ENCODE measurements at places on chromosomes 13 and 19.

DNA sequence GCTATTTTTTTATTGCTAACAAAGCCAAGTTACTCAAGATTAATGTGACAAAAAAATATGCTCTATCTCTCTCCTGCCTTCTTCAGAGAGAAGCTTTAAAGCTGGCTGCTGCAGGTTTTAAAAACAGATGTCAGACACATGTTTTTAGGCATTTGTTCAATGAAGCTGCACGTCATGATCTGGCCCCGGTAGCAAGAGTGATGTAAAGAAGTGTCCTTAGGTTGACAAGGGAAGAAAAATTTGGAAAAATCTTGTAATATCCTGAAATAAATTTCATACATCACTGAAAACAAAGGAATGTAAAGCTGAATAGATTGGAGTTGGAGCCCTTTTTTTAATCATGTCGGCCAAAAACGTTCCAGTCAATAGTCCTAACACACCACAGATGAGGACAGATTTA is 531.4 kb upstream of the NBEA start:
- no peak for DNase-seq
- H3K4me1 ChIP-seq: no peaks in the 10 kb centered on the region
- H3K4me3 ChIP-seq: no peak overlapping the region
- H3K27ac ChIP-seq: no peak overlapping the region
- H3K27me3 ChIP-seq: no peaks in the 10 kb centered on the region

GRCh38 chr19:17128403-17128802 is 52.8 kb downstream of the MYO9B start:
- no peak for DNase-seq
- H3K4me1 ChIP-seq: peaks cover 41% of the 10 kb centered on the region
- H3K4me3 ChIP-seq: no peak overlapping the region
- no peak overlapping the region for H3K27ac ChIP-seq
- H3K36me3 ChIP-seq: no peaks in the 10 kb centered on the region
- no peaks in the 10 kb centered on the region for H3K27me3 ChIP-seq

DNA sequence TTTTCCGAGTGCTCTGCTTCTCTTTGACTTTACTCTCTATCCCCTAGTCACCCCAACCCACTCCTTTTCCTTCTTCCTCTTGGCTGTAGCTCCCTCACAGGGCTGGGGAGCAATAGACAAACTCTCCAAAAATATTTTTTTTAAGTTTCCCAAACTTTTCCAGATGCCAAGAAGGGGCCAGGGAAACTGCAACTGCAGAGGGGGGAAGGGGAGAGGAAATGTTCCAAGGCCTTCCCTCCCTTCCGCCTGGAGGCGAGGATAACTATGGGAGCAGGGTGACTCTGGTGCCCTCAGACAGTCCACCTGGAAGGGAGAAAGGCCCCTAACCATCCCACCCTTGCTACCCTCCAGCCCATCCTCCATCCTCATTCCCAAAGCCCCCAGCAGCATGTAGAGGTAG is 49.4 kb downstream of the LYL1 start:
- H3K4me3 ChIP-seq: no peak overlapping the region
- H3K4me1 ChIP-seq: no peaks in the 10 kb centered on the region
- H3K27me3 ChIP-seq: no peaks in the 10 kb centered on the region
- H3K27ac ChIP-seq: no peak overlapping the region
- no peaks in the 10 kb centered on the region for H3K36me3 ChIP-seq
- no peak for DNase-seq

GRCh38 chr13:51816604-51817249 is 12.8 kb upstream of the DHRS12 start:
- H3K27ac ChIP-seq: peak overlapping the region; percentile 85
- no peaks in the 10 kb centered on the region for H3K27me3 ChIP-seq
- peaks cover 38% of the 10 kb centered on the region for H3K4me1 ChIP-seq
- H3K4me3 ChIP-seq: no peak overlapping the region
- H3K36me3 ChIP-seq: peaks cover 12% of the 10 kb centered on the region

GRCh38 chr19:16807549-16808284 is 21.5 kb upstream of the SIN3B start:
- no peaks in the 10 kb centered on the region for H3K4me1 ChIP-seq
- no peaks in the 10 kb centered on the region for H3K27me3 ChIP-seq
- H3K36me3 ChIP-seq: no peaks in the 10 kb centered on the region
- no peak overlapping the region for H3K27ac ChIP-seq
- no peak for DNase-seq

GRCh38 chr19:39436350-39436716 is 584 bp upstream of the RPS16 start:
- H3K36me3 ChIP-seq: peaks cover 33% of the 10 kb centered on the region
- H3K4me1 ChIP-seq: peaks cover 27% of the 10 kb centered on the region
- DNase-seq: no peak
- no peaks in the 10 kb centered on the region for H3K27me3 ChIP-seq

DNA sequence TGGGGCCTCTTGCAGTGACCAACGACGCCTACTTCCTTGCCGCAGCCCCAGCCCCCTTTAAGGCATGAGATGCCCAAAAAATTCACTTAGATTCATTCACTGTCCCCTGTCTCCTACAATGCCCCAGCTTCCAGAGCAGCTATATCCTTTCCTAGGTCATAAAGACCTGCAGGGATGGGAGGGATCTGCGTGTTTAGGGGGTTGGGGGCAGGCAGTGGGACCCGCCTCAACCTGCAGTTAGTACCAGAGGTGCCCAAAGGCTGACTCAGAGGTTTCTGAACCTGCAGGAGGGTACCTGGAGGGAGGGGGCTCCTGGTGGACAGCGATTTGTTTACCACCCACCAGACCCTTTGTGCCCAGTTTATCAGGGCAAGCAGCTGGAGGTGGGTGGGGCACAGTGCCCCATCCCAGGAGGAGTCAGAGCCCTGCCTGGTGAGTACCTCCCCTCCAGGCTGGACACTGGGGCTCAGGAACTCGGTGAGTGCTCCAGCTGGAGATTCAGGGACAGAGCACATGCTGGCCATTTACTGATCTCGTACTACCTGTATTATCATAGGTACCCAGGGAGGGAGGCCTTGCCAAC is 10.1 kb downstream of the RPS28 start:
- no peak overlapping the region for H3K27ac ChIP-seq
- no peak overlapping the region for H3K4me3 ChIP-seq
- DNase-seq: no peak

All from naive thymus-derived CD4-positive, alpha-beta T cell (primary cell).